ENCODE measurements at places on chromosomes 6 and 20.

- DNase-seq, result no peak
Observed at GRCh38 chr20:51680067-51680749, 88.0 kb downstream of the ATP9A start.

GRCh38 chr6:87118054-87118453, 23.1 kb upstream of the CGA start:
- no peak for DNase-seq

DNA sequence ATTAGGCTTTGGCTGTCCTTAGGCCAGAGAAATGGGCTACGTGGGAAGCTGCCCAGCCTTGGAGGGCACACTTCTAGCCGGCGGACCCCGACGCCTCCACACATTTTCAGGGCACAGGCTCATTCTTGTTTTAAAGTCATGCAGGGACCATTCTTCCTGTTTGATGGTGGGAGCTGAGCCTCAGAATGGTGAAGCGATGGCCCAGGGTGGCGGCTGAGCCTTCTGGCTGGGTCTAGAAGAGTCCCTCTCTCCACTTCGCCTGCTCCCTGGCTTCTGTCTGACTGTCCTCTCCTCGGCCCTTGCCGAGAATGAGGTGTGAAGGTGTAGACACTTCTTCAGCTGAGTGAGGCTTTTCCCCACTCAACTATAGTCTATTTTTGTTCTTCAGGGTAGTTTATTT, 114.4 kb downstream of the SULF2 start:
- DNase-seq, result no peak

DNA sequence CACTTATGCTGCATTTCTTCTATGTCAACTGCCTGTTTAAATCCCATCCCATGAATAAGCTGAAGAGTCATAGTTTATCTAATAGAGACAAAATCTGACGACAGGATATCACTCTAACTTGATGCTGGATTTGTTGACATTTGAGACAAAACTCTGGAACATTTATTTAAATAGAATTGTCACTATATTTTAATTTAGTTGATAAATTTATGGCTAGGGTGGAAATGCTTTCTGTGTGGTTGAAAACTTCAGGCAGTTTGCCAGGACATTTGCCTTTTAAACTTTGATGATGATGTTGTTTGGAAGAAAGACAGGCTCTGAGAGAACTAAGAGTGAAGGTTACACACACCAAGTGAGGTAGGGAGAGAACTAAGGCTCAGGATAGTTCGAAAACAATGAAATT, 68.1 kb downstream of the GJA1 start:
- no peak for DNase-seq

DNA sequence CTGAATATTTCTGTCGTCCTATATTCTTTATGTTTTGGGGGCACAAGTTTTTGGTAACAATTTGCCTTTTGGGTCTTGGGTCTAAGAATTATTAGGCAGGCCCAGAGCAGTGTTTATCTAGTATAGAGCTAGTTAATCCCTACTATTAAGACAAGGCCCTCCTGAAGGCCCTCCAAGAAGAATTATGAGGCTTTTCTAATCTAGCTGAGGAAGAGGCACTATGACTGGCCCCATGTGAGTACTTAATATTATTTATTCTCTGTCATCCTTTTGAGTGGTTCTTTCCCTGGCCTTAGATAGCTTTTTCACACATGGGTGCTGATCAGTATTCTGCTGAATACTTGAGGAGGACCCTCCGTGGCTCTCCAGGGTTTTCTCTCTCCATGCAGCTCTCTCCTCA, 25.1 kb downstream of the CHMP4B start:
- no peak for DNase-seq

- no peak for DNase-seq
Observed at GRCh38 chr6:119209452-119210205, 131.2 kb upstream of the FAM184A start.

DNA sequence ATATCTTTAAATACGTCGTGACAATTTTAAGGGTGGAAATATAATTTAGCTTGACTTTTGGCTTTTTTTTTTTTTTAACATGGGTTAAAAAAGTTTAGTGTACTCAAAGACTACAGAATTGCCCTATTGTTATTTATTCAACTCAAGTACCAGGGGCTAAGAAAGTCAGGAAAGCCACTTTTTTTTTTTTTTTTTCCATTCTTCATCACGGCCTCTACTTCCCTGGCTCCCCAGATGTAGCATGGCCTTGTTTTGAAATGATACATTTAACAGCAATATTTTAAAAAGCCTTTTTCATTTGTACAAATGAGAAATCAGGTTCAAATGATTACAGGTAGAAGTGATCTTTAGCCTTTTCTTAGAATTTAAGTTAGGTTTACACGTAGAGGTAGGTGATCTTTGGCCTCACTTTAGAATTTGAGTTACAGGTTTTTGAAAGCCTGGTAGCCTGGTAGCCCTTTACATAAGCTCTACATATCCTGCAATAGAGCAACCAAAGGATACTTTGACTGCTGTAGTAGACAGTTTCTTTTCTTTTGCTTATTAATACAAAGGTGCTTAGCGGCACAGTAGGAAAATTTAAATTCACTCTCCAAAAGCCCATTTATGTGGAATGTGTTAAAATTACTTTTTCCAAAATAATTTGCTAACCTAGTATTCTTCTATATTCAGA, 160.5 kb upstream of the MMS22L start:
- DNase-seq, result no peak

- DNase-seq, result no peak
Observed at GRCh38 chr20:29874476-29875202, 1382.8 kb upstream of the DEFB115 start.

- DNase-seq, result peak; percentile 82
Observed at GRCh38 chr6:159038914-159039884, 5.6 kb downstream of the TAGAP start.

GRCh38 chr6:140275725-140276124, 901.3 kb upstream of the CITED2 start:
- DNase-seq, result no peak

DNA sequence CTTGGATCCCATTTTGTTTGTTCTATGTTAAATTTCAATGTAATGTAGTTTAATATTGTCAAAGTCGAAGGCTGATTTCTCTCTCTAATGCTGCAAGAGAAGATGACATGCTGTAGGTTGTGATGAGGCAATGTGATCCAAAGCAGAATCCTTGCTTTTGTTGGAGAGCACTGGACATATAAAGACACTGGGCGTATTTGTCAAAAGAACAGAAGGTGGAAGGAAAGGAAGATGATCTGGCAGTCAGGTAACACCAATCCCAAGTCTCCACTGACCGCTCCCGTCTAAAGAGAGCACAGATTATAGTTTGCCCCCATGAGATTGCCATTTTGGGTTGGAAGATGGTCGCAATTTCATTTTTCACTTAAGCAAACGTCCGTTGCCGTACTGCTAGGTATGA, 935 bp upstream of the RFX6 start:
- DNase-seq, result no peak

GRCh38 chr20:51837876-51838420, 35.6 kb upstream of the SALL4 start:
- no peak for DNase-seq

GRCh38 chr20:62067547-62068260, 2.0 kb upstream of the TAF4 start:
- DNase-seq, result no peak

DNA sequence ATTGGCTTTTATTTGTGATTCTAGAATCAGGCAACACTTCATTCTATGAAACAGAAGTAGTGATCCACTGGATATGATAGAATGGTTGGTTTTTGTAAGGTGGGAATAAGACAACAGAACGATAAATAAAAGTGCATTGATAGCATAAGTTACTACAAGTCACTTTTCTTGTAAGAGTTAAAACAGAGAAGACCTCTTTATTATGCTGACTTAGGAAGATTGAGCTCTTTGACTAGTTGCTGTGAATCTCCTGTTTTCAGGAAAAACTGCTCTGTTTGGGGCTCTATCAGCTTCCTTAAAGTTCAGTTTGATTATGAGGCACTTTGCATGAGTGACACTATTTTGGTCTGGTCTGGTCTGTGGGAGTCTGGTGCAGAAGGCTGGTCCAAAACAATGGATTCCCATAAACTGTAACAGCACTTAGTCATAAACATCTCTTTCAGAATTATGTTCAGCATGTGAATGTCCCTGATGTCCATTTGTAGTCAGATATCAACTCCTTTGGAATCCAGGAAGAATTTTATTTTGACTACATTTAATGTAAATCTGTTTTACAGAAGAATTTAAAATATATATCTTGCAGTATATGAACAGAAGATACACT, 35.0 kb upstream of the DSE start:
- DNase-seq, result no peak

- no peak for DNase-seq
Observed at GRCh38 chr6:163461696-163462095, 47.2 kb downstream of the QKI start.

GRCh38 chr6:11404838-11405237, 132.7 kb upstream of the TMEM170B start:
- DNase-seq, result no peak

All from hematopoietic multipotent progenitor cell (in vitro differentiated cells).